ENCODE measurements at places on chromosomes 1 and 21.

DNA sequence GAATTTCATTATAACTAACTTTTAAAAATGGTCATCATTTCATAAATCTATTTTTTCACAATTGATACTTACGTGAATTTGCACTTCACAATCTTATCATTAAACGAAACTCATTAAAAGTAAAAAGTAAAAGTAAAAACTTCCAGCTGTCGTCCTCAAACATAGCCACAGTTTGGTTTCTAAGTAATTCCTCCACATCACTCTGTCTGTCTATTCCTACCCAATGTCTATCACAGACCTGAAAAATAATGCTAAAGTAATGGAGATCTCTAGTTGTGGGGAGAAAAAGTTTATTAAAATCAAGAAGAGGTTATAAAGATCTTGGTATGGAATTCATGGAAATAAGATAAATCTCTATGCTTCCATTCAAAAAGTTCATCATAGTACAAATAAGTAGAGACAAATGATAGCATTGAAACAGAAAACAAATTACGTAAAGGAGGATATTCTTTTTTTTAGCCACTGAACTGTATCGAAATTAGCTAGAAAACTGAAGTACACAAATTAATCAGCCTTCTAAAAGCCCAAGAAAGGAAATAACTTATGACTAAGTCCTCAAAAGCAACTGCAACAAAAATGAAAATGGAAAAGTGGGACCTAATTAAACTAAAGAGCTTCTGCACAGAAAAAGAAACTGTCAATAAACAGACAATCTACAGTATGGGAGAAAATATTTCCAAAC is 148.6 kb downstream of the TIAM1 start:
- DNase-seq = no peak

GRCh38 chr1:162677607-162678371 is 45.5 kb downstream of the DDR2 start:
- DNase-seq = no peak

DNA sequence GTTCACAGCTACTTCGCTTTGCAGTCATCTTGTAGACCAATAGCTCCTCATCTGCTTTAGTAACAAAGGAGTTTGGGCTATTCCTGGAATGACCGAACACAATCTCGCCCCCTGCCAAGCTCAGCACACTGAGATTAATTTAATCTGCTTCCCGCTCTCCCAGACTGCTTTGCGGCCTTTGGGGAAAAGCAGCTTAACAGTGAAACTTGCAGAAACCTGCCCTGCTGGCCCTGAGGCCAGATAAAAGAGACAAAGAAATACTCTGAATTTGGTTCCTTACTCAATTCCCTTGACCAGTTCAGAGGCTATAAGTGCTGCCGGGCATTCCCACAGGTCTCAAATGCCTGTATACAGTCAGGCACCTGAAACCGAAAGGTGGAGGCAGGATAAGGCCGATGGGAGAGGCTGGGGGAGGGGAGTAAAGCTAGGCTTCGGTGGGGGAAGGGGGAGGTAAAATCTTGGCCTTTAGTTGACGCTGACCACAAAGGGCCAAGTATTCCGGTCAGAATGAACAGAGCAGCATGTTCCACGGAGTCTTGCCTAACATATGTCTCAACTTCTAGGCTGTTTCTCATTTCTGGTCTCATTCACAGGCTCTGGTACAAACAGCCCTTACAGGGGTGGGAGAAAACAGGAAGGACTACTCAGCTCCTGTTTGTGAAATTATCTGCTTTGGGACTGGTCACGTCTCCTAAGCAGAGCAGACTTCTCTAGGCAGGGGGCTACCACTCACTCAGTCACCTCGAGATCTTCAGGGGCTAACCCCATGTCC is 17.7 kb upstream of the A3GALT2 start:
- DNase-seq = no peak

DNA sequence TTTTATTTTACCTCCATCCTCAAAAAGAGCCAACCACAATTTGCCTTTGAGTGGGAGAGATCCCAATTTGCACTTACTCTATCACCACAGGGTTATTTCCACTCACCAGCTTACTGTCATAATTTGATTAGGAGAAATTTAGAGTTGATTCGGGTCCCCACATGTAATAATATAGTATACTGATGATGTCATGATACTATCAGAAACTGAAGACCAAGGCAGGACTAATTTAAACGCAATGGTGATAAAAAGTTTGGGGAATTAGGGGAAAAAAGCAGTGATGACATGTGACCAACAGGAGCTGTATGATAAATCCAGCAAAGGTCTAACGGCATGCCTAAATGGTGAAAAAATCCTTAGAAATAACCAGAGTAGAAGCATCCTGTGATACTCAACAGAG is 54.4 kb downstream of the TRIM33 start:
- DNase-seq = no peak

DNA sequence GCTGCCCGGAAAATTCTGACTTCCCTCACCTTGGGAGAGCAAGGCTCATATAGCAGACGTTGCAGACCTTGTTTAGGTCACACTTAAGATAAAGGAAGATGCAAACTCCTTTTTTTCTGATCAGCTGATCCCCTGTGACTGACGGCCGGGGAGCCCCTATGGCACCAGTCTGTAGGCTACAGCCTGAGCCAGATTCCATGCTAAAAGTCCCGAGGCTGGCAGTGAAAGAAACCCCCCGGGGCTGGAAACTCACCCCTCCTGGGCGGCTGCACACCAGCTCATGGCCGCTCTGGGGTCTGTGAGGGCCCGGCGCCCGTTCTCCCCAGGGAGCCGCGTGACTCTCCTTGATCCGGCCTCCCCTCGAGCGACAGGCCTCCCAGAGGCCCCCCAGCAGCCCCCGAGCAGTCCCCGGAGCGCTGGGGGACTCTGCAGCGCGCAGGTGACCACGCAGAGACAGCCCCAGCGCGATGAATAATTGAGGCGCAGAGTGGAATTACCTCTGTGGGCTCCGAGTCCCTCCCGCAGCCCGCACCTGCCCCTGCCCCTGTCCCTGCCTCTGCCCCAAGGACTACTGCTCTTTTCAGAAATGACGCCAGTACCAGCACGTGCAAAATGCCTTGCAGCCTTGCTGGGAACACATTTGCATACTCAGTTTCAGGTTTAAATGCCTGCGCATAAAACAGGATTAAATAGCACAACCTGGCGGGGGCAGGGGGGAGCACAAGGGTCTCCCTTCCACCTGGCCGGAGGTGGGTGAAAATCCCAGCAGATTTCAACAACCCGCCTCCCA is 62.6 kb upstream of the CLDN14 start:
- DNase-seq = no peak

DNA sequence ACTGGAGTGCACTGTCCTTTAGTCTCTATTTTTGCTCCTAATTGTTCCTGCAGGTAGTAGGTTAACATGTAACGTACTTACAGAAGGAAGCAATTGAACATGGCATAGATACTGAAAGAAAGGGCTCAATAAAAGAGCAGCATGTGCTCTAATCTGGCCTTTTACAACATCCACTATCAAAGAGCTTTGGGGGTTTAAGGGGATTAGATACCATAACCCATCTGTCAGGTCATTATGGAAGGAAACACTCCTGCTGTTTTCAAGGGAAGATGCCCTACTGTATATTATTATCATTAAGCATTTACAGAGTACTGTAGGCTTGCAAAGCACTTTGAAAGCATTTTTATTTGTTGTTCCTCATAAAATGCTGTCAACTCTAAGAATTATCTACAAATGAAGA is 152.8 kb downstream of the TTLL7 start:
- no peak for DNase-seq

- no peak for DNase-seq
These were observed 232.3 kb downstream of the GRIK3 start for GRCh38 chr1:36802018-36802417.

- DNase-seq = no peak
These were observed 6.7 kb upstream of the SH2D5 start for GRCh38 chr1:20739225-20739624.

GRCh38 chr1:185193756-185194155 is 36.8 kb downstream of the SWT1 start:
- DNase-seq = no peak

GRCh38 chr1:168273575-168273974 is 7.1 kb upstream of the TBX19 start:
- DNase-seq = no peak

DNA sequence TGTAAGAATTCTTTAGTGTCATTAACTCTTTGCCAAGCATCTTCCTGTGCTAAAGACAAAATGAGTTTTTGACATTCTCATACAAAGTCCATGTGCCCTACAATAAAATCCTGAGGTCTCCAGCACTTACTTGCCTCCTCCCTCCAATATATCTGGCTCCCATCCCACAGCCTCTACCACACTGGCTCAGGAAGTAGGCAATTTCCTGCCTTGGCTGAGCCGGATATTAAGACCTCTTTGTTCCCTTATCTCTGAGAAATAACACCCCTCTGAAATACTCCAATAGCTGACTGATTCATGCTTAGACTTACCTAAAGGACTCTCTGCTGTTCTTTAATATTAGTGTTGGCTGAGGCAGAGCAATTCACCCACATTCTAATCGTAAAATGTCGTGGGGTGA is 37.6 kb upstream of the GORAB start:
- no peak for DNase-seq

Measured in mesenteric fat pad (tissue), 1 donor.